ENCODE measurements at places on chromosomes 6 and 20. TPM values are rescaled to one million over a fixed set of nuclear protein-coding genes. Genes with fewer than 3 reads are reported as not detected.

GTSF1L gene
- not detected for total RNA-seq

- DNase-seq, result no peak
Measured at GRCh38 chr20:57505979-57506378, 19.0 kb downstream of the CTCFL start.

DNA sequence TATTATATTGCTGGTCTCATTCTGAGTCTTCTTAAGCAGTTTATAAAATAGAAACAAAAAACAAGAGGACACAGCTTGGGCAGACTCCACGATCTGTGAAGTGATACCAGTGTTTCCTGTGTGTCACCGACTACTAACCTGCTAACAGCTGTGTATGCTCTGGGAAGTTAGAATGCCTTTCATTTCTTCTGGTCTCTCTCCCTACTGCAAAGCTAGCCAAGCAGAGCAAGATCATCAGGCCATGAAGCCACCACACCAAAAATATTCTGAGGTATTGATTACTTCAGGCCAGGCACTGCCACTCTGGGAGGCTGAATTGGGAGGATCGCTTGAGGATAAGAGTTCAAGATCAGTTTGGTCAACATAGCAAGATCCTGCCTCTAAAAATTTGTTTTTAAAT, 46.9 kb upstream of the SMIM29 start:
- DNase-seq, result no peak

DNA sequence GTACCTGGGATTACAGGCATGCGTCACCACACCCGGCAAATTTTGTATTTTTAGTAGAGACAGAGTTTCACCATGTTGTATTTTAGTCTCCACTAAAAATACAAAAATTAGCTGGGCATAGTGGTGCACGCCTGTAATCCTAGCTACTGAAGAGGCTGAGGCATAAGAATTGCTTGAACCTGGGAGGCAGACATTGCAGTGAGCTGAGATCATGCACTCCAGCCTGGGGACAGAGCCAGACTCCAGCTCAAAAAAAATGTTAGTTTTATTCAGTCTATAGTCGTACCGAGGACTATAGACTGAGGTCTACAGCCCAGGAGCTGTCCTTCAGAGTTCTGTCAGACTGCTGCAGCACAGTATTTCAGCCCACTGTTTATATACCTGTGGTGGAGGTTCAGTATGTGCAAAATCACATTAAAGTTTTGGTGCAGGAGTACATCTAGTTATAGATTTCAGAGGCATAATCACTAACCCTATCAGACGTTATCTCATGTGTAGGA, 3.6 kb upstream of the CASP8AP2 start:
- DNase-seq, result no peak

DNA sequence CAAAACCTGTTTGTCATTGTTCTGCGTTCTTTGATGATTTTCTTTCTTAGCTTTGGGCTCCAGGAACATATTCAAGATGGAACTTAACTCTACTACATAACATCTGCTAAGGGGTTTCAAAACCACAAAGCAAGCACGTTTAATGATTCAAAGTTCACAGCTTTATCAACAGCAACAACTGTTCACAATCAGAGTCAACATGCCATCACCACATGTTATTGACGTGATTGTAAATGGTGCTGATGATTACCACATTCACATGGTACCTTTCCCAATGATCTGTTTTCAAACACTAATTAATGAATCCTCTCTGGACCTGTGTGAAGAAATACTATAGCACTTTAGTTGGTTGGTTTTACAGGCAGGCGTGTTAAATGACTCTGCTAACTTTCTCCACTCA, 180.6 kb upstream of the CEP162 start:
- DNase-seq, result no peak

DNA sequence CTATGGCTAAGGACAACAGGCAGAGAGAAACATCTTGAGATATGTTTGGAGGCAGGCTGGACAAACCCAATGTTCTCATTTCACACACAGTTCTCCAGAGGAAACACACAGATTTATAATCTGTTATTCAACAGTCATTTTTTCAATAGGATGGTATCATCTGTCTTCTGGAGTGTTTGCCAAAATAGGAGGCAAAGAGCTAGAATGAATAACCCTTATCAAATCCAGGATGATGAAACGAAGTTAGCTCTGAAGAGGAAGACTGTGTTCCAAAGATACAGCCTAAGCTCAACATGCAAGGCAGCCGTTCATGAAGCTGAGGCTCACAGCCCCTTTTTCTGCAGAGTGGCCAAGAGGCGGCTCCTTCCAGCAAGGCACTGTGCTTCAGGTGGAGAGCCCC, 70.8 kb downstream of the PPP1R3G start:
- DNase-seq, result no peak
